Heart right ventricle (tissue), 16 donors: ENCODE measurements at places on chromosomes 2 and 18.

DNA sequence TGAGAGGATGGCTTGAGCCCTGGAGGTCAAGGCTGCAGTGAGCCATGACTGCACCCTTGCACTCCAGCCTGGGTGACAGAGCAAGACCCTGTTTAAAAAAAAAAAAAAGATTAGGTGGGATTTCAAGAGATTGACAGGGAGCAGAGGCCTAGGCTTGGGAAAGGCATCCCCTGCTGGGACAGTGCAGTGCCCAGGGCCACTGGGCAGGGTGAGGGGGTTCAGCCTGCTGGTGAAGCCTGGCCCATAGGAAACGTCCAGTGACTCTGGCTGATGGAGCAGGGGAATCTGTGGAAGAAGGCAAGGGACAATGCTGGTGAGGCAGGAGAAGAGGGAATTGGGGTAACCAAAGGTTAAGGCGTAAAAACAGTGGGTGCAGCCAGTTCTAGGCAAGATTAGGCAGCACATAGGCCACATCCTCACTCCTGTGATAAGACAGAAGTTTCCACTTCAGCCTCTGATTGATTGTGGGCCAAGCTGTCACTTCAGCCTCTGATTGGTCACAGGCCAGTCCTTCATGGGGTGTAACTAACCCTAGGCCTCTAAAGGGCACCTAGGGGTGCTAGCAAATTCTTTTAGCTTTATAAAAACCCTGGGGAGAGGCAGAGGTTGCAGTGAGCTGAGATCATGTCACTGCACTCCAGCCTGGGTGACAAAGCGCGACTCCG is 128.6 kb downstream of the MSH2 start:
- H3K27ac ChIP-seq = no peak overlapping the region
- H3K27me3 ChIP-seq = no peaks in the 10 kb centered on the region
- peak; percentile 20 for DNase-seq
- H3K4me1 ChIP-seq = peaks cover 7% of the 10 kb centered on the region
- no peaks in the 10 kb centered on the region for H3K36me3 ChIP-seq
- H3K4me3 ChIP-seq = no peak overlapping the region

- peaks cover 4% of the 10 kb centered on the region for H3K4me1 ChIP-seq
- H3K4me3 ChIP-seq = no peak overlapping the region
- H3K27ac ChIP-seq = no peak overlapping the region
- peaks cover 30% of the 10 kb centered on the region for H3K27me3 ChIP-seq
- DNase-seq = no peak
These were observed 29.5 kb upstream of the ATRAID start for GRCh38 chr2:27182346-27182745.

DNA sequence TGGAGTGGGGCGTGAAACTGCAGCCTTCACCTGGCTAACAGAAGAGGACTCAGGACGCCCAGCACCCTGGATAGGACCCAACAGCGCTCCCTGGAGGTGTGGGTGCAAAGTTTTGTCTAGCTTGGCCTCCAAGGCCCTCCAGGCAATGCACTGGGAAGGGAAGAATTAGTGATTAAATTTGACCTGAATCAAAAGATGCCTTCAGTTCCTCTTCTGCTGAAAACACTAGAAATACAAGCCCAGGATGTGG is 779 bp upstream of the TRIB2 start:
- H3K27ac ChIP-seq = peak overlapping the region; percentile 99
- no peaks in the 10 kb centered on the region for H3K4me1 ChIP-seq
- no peaks in the 10 kb centered on the region for H3K27me3 ChIP-seq
- H3K36me3 ChIP-seq = no peaks in the 10 kb centered on the region
- H3K4me3 ChIP-seq = peak overlapping the region; percentile 78

DNA sequence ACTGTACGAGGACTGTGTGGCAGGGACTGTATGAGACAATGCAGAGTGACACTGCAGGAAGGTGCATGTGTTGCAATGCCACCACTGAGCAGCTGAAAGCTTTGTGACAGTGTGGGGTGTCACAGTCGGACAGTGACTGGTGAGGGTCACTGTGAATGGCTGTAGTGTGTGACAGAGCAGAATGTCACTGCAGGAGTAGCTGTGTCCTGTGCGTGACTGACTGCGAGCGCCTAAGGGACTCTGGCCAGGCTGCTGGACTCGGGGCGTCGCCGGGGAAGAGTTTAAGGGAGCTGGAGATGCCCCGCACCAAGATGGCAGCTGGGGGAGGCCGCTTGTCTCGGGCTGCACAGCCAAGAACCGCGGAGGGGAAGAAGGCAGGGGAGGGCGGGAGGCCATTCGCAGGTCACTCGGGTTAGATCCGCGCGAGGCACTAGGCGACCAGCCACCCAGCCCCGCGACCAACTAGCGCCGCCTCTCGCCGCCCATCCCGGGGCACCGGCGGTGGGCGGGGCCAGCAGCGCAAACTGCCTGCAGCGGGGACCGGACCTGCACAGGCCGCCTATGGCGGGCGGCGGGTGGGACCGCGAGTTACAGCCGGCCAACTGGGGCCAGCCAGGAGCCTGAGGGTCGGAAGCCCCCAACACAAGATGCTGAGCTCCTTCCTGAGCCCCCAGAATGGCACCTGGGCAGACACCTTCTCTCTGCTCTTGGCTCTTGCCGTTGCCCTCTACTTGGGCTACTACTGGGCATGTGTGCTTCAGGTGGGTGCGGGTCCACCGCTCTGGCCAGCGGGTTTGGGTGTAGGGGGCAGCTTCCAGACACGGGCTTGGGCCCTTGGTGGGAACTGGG is at the start of gene ABHD1:
TSS of gene ABHD1 (plus strand) at position 514 of the 849 bp plus-strand sequence. CDS start at position 648, 134 bp downstream.
- H3K4me3 ChIP-seq = peak within 1 kb of the TSS; percentile 71
- peak; percentile 67 for DNase-seq
- no peaks in the 10 kb centered on the region for H3K36me3 ChIP-seq
- H3K27me3 ChIP-seq = peaks cover 13% of the 10 kb centered on the region

DNA sequence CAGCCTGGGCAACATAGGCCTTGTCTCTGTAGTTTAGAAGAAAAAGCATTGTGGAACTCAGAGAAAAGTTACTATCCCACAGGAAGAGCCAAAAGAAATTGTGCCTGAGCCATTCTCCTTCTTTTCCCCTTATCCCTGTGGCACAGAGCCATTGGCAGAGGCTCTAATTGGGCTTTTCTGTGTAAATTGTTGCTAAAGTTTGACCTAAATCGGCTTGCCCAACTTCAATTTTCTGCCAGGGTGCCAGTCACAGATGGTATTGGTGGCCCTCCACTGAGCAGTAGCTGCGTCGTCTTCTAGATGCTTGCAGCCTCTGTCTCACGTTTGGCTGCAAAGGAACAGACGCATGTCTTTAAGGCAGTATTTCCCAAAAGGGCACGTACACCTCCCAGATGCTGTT is 30.3 kb downstream of the ZNF532 start:
- H3K4me1 ChIP-seq = peaks cover 45% of the 10 kb centered on the region
- no peak for DNase-seq
- peaks cover 13% of the 10 kb centered on the region for H3K36me3 ChIP-seq
- H3K27me3 ChIP-seq = no peaks in the 10 kb centered on the region
- H3K4me3 ChIP-seq = no peak overlapping the region

- H3K4me3 ChIP-seq = no peak overlapping the region
- H3K27ac ChIP-seq = no peak overlapping the region
- no peaks in the 10 kb centered on the region for H3K27me3 ChIP-seq
- DNase-seq = no peak
- no peaks in the 10 kb centered on the region for H3K36me3 ChIP-seq
These were observed 83.5 kb downstream of the IKZF2 start for GRCh38 chr2:213067888-213068287.

DNA sequence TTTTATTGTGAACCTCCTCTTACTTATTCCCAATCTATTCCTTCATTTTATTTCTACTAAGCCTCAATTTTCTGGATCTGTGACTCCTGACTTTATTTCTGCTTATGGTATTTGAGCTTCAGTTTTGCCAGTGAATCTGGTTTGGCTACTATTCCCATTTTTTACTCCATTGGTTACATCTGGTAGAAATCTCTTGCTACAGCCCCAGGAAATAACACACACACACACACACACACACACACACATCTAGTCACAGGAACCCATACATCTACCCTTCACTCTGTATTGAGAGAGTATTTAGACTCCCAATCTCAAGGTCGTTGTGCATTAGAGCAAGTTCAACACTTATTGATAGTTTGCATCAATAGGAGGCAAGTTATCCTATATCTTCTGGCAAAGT is 37.0 kb upstream of the GALNT5 start:
- no peak overlapping the region for H3K27ac ChIP-seq
- no peaks in the 10 kb centered on the region for H3K4me1 ChIP-seq
- H3K4me3 ChIP-seq = no peak overlapping the region
- H3K27me3 ChIP-seq = no peaks in the 10 kb centered on the region
- DNase-seq = no peak

- H3K36me3 ChIP-seq = no peaks in the 10 kb centered on the region
- no peak overlapping the region for H3K4me3 ChIP-seq
- H3K4me1 ChIP-seq = no peaks in the 10 kb centered on the region
- H3K27me3 ChIP-seq = no peaks in the 10 kb centered on the region
- no peak for DNase-seq
These were observed 511.4 kb downstream of the KCNJ3 start for GRCh38 chr2:155209696-155210450.

- no peak within 1 kb of the TSS for H3K27ac ChIP-seq
- H3K4me1 ChIP-seq = no peaks in the 10 kb centered on the region
- H3K4me3 ChIP-seq = no peak within 1 kb of the TSS
- H3K36me3 ChIP-seq = no peaks in the 10 kb centered on the region
- no peak for DNase-seq
- H3K27me3 ChIP-seq = no peaks in the 10 kb centered on the region
These were observed at the start of gene CAPN14 for GRCh38 chr2:31217465-31218200. Gene CAPN14 (minus strand): TSS chr2:31217515. CDS start chr2:31205447, 12,068 bp downstream.

DNA sequence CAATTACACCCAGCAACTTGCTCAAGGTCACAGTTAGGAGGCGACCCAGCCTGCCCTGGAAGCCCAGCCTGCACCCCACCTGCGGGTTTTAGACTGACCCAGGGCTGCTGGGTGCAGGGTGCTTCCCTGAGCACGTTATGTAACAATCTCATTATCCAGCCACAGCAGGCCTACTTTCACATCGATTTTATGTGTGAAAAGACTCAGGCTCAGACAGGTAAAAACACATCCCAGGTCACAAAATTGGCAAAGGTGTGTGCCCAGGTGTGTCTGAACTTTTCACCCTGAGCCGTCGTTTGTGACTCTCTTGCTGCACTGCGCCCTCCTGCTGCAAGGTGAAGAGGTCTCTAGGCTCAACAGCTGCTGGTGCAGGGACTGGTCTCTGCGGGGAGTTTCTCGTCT is 668.2 kb upstream of the HS6ST1 start:
- no peak overlapping the region for H3K27ac ChIP-seq
- no peaks in the 10 kb centered on the region for H3K4me1 ChIP-seq
- no peaks in the 10 kb centered on the region for H3K27me3 ChIP-seq
- no peak for DNase-seq
- H3K36me3 ChIP-seq = no peaks in the 10 kb centered on the region

- no peak overlapping the region for H3K4me3 ChIP-seq
- no peak for DNase-seq
- H3K27ac ChIP-seq = no peak overlapping the region
- no peaks in the 10 kb centered on the region for H3K36me3 ChIP-seq
These were observed 29.3 kb upstream of the FOXI3 start for GRCh38 chr2:88481691-88482336.
